Activated naive CD4-positive, alpha-beta T cell treated with anti-CD3 and anti-CD28 coated beads, Interleukin-2, amount 50 U/mL, for 72 hours (primary cell): ENCODE measurements at places on chromosomes 16 and 17. TPM values are rescaled to one million over a fixed set of nuclear protein-coding genes. Genes with fewer than 3 reads are reported as not detected.

DNA sequence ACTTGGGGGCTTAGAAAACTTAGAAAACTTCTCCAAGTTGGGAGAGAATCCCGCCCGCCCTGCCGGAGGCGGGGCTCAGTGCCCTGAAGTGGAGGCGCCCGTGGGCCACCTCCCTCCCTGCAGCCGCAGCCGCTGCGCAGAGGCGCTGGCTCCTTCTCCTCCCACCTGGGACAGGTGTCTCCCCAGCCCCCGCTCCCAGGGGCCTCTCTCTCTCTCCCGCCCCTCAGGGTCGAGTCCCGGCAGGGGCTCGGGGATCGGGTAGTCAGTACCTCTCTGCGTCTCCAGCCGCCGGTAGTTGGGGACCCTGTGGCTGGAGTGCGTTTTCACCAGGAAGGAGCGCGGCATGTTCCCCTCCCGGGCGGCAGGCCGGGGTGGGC is 257 bp downstream of the SNAI3 start:
- peak; percentile 48 for DNase-seq

DNA sequence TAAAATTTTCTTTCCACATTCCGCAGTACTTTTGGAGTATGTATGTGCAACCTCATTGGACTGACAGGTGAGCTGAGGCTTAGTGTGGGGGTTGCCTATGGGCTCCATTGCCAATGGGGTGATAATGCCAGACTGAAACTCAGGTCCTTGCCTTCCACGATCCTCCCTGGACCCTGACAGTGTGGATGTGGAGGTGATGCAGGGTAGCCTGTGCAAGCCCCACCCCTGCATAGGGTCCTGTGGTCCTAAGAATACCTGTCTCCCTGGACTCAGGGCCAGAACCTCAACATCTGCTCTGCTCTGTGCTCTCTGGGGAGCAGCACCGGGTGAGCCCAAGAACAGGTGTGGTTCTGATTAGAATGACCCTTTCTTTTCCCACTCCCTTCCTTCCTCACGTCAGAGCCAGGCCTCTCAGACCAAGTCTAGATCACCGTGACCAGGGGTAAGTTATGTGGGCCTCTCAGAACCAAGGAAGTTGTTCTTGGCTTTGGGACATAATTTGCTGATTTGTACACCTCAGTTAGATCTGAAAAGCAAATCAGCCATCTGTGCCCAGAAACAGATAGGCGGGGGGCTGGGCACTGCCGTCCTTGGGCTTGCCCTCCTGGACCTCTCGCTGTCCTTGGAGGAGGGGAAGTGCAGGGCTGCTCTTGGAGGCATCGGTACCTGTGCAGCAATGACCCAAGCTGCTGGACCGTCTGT is 8.4 kb upstream of the TNS4 start:
- DNase-seq: no peak

DNA sequence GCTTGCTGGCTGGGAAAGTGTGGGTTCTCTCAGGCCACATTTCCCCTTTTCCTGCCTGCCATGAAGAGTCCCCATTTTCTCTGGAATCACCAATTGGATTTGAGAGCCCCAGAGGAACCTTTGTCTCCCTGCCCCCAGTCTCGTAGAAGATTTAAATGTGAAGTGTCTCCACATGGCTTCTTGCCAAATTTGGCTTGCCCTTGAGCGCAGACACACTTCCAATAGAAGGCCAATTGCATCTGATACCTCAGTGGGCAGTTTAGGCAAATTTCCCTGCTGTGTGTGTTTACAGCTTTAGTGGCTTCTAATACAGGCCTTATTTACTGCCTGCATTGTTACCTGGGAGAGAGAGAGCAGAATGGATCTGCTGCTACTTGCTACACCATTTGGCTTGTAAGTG is 29.7 kb downstream of the CDK5R1 start:
- no peak for DNase-seq

DNA sequence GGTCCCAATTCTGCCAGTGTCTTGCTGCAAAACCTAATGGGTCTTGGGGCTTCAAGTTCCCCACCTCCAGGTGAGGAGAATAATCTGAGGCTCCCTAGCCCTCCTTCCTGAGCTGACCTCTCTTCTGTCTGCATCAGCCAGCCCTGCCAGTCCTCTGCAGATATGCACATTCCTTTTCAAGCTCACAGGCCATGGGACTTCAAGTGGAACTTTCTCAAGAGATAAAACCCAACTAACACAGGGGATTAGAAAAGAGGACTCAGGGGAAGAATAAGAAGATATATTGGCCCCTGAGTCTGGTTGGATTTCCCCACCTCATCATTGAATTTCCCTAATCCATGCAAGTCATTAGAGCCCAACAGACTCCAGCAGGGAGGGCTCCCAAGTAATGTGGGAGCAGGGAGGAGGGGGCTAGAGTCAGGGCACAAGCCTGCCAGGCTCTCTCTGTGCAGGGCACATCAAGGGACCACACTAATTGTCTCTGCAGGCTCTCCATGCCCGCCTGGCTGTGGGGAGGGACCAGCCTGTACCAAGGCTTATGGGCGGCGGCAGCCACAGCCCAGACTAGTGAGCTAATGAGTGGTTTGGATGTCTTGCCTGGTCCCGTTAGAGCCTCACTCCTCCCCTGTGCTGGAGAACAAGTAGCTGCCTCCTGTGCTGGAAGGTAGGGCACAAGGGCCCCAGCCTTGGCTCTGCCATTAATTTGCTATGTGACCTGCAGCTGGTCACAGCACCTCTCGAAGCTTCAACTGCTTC is 1.2 kb downstream of the KRT14 start:
- DNase-seq: no peak

GRCh38 chr17:66985338-66986237 is 21.1 kb downstream of the CACNG4 start:
- no peak for DNase-seq

DNA sequence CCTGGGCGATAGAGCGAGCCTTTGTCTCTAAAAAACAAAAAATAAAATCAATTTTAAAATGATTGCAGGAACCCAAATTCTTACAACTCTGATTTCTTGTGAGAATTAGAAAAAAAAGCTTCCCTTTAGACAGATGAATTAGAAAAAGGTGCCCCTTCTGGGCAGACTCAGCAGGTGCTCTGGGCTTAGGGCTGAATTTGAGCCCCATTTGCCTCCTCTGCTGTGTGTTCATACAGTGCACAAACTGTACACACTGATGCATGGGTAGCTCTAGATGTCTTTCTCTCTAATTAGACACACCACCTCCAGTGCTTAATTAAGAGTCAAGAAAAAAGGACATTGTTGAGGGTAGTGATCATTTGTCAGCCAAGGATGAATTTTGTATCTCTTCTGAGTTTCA is 38.5 kb upstream of the NOL11 start:
- no peak for DNase-seq

NPIPB13 gene
- total RNA-seq: 16.4 TPM
